ENCODE measurements at places on chromosomes 7 and 10. TPM values are rescaled to one million over a fixed set of nuclear protein-coding genes. Genes with fewer than 3 reads are reported as not detected.

CRPPA gene
- polyA plus RNA-seq = 4.4 TPM

FGL2 gene
- 92.3 TPM for polyA plus RNA-seq

LRRC17 gene
- polyA plus RNA-seq = 79.7 TPM

GBX1 gene
- polyA plus RNA-seq = not detected

FOXK1 gene
- polyA plus RNA-seq = 11.1 TPM

RAPGEF5 gene
- 42.1 TPM for polyA plus RNA-seq

All from right renal cortex interstitium (tissue), 3 donors.